ENCODE measurements at places on chromosomes 16 and 17.

- DNase-seq = no peak
These were observed 271.2 kb downstream of the CBLN1 start for GRCh38 chr16:49010396-49010795.

- no peak for DNase-seq
These were observed 1.4 kb upstream of the HS3ST3B1 start for GRCh38 chr17:14299280-14300141.

DNA sequence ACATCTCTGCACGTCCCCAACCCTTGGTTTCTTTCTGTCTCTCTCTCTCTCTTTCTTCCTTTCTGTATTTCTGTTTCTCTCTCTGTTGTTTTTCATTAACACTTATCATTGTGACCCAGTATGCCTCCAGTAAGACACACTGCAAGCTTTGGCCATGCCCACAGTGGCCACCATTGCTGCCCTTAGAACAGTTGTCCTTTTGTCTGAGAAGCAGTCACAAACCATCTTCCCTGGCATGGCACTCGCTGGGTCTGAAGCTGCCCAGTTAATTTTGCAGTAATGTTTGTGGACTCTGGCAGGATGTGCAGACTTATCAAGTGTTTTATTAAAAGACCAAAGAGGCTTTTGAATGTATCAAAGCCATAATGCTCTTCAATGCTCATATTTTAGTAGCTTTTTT, 146.9 kb downstream of the MSI2 start:
- DNase-seq = no peak

GRCh38 chr17:12646761-12647422, 18.8 kb upstream of the MYOCD start:
- no peak for DNase-seq

DNA sequence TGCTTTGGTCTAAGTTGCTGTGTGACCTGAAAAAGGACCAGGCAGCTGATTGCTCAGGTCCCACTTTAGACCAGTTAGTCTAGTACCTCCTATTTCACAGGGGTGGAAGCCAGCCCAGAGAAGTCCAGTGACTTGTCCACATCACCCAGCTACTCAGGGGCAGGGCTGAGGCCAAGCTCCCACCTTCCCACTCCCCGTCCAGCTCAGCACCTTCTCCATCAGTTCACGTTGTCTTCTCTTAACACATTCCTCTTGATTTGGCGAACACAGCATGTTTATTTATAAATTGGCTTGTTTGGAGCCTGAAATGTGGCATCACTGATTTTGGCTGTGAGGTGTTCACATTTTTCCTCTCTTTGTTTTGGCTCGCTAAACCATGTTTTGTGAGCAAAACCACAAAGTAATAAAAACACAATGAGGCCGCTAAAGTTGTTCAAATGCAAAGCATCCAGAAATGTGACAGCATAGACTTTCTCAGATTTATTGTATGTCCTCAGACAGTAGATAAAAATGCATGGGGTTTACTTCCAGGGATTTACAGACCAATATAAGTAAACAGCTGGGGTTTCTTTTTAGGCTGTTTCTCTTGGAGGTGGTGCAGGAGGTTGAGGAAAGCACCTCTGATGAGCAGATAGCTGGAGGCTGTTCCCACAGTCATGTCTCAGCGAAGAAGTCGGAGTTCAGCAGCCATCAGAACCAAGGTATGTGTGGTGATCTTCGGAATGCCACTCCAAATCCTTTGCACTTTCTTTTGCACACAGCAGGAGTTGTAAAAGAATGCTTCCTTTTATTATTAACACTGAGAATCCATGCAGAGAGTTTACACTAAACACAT, 88.4 kb downstream of the PLXDC1 start:
- DNase-seq = no peak

DNA sequence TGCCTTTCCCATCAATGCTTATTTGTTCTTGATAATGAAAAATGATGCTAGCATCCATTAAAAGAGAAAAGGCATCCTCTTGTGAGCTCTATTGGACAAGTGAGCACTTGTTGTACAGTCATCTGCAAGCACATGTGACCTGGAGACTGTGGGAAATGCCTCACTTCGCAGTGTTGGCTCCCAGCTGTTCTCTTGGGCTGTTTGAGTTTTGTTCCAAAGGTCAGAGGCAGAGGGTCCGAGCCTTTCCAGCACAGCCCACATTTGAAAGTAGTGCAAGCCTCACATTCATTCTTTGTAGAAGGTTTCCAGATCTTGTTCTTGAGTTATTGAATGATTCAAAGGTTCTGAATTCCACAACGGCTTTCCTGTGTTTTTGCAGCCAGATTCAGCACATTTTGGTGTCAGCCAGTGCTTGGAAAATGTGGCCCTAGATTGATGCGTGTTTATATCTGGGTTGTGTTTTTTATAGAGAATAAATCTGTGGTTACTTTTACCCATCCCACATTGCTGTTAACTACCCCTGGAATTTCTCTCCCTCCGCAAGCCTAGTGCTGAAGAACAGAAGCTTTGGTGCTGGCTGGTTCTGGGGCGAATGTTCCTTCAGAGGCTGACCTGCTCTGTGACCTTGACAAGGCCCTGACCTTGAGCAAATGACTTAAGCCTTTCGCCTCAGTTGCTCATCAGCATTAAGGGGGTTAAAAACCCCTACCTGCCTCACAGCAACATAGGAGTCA, 49.8 kb downstream of the CDH1 start:
- no peak for DNase-seq

DNA sequence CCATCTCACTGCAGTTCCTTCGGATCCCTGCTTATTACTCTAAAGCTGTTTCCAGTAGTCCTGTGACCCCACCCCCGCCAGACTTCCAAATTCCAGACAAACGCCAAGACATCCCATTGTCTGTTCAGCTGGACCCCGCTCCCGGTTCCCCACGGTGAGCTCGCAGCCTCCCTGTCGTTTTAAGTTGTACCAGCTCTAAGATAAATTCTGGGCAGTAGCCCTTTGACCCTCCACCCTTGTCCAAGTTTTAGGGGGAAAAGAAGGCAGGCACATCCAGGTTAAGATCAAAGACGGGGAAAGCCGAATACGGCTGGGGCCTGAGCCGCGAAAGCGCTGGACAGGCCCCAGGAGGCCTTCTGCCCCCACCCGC, 589 bp downstream of the ARL6IP1 start:
- no peak for DNase-seq

DNA sequence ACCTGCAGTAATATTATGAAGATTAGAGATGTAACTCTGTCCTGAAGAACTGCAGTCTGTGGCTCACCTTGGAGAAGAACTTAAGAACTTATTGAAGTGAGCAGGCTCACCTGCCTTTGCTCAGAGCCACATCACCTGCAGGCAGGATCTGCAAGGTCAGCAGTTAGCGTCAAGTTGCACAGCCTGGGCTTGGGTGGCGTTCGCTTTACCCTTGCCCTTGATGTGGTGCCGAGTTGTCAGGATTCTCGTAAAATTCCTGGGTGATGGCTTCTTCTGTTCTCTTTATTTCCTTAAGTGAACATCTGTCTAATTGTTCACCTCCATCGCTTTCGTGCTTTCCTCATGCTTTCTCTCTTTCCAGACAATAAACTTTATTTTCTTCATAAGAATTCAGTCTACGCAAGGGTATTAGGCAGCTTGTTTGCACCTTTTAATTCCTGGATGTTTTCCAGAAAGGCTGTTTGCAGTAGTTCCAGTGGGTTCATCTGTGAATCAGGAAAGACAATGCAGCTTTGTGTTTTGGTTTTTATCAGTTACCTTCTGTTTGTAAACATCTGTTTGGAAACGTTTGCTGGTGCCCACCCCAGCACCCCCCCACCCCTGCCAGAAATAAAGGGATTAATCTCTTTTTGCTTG, 254.3 kb downstream of the WWOX start:
- DNase-seq = no peak

DNA sequence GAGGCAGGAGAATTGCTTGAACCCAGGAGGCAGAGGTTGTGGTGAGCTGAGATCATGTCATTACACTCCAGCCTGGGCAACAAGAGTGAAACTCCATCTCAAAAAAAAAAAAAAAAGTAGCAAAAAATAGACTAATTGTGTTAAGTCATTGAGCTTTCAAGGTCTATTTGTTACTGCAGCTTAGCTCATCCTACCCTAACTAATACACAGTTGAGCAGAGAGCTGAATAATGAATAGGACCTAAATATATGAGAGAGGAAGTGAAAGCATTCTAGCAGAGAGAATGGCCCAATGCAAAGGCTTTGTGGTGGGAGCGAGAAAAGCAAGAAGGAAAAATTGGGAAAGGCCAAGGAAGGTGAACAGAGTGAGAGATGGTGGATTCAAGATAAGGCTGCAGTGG, 128.3 kb downstream of the AXIN2 start:
- no peak for DNase-seq

GRCh38 chr17:73196500-73196899, 3.6 kb downstream of the COG1 start:
- no peak for DNase-seq

DNA sequence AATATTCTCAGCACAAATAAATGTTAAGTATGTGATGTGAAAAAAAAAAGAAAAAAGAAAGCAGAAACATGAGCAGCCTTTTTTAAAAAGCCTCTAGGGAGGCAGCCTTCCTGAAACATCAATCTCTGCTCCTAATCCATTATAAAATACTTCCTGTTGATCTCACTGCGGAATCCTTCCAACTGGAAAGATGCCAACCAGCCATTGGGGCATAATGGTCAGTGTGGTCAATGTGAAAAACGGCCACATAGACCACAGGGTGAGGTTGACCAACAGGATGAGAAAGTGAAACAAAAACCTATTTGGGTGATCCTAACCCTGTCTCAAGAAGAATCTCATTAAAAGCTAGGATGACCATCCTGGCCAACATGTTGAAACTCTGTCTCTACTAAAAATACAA, 26.1 kb upstream of the ABCA8 start:
- DNase-seq = no peak

- DNase-seq = no peak
These were observed 146.3 kb downstream of the TMEM132E start for GRCh38 chr17:34725725-34726124.

- DNase-seq = no peak
These were observed 37.6 kb downstream of the SALL1 start for GRCh38 chr16:51113236-51114125.

GRCh38 chr16:58419241-58419990, 27.1 kb downstream of the GINS3 start:
- DNase-seq = no peak

GRCh38 chr16:50154420-50154950, 1.4 kb downstream of the TENT4B start:
- no peak for DNase-seq

DNA sequence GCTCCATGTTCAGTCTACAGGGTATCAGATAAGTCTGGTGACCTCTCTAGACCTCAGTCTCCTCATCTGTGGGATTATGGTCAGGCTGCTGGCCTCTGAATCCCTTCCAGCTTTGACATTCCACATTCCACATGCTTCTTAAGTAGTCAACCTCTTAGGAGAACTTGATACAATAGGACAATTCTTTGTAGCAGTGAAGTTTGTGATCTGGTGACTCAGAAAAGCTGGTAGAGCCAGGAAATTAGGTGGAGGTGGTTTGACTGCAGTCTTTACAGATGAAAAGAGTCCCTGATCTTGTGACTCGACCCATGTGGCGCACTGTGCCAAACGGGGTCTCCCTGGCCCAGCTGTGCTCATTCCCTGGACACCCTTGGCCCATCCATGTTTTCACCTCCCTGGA, 147.8 kb downstream of the NTN1 start:
- DNase-seq = no peak

DNA sequence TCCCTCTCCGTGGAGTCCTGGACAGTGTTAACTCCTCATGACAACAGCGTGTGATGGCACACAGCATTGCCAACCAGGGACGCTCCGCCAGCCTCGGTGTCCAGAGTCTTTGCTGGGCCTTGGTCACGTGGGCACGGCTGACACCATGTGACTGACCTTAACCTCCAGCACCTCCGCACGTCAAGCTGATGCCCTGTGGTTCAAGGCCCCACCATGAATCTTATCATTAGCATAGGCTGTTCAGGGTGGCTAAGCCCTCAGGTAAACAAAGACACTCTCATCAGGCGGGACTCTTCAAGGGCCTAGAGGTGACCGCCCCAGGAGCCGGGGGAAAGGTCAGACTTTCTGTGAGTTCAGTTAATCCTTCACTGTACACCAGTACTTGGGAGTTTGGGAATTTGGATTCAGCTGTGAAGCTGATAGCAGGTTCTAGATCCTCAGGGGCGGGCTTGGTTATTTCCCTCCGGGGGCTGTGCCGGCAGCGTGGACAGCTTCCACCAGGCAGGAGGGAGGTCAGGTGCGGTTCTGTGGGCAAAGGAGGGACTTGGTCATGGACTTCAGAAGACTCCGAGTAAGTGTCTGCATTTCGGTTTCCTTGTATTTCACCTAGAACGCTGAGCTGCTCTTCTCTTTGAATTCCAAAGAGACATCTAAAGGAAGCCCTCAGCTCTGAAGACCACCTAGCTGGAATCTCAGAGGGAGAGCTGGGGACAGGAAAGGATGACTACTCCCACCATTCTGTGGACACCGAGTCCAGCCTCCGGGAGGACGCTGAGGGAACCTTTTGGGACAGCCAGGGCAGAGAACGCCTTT, 195.5 kb upstream of the CIBAR2 start:
- no peak for DNase-seq

DNA sequence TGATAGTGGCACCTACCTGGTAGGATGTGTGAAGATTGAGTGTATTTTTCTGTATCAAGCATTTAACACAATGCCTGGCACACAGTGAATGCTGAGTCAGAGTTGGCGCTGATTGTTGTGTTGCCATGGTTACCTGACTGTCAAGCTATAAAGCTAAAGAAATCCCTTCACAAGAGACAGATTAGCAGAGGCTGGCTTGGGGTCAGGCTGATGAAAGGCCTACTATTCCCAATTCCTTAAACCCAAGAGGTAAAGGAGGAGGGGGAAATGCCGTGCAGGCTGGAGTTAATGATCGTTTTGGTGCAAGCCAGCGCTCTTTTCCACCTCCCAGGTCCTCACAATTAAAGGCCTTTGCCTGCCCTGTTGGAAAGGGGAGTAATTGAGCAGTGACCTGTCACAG, 5.9 kb downstream of the CLEC19A start:
- DNase-seq = no peak

DNA sequence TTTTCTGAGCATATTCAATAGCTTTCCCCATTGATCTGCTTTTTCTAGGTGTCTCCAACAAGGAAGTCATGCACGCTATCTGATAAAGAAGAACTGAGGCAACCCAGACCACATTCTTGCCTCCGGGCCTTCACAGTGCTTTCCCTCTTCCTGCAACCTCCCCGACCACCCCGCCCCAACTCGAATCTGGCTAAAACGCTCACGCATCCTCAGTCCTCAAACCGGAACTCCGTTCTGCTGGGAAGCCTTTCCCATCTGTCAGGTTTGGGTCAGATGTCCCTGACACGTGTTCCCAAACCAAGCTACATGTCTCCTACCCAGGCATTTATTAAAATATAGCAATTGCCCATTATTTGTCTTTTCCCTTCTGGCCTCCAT, 112.7 kb downstream of the VPS53 start:
- DNase-seq = no peak

DNA sequence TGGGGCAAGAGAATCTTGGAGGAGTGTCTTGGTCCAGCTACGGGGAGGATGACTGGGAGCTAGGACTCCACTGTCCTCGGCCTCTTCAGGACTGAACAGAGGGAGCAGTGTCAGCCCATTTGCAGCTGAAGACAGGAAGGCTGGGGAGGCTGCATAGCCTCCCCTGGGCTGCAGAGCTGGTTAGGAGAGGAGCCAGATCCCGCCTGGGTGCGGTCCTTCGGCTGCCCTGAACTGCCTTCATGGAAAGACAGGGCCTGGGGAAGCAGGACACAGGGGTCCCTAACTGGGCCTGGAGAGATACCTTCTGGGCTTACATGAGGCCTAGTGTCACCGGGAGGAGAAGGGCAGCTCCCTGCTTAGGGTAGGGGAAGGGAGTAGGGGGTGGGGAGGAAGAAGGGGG, 26.6 kb downstream of the UNC13D start:
- no peak for DNase-seq

GRCh38 chr17:78986649-78987328, 7.1 kb upstream of the LGALS3BP start:
- no peak for DNase-seq

- DNase-seq = no peak
These were observed 504 bp downstream of the ERBB2 start for GRCh38 chr17:39700148-39700987.
